CD14-positive monocyte (primary cell): ENCODE measurements at places on chromosomes 4 and X.

DNA sequence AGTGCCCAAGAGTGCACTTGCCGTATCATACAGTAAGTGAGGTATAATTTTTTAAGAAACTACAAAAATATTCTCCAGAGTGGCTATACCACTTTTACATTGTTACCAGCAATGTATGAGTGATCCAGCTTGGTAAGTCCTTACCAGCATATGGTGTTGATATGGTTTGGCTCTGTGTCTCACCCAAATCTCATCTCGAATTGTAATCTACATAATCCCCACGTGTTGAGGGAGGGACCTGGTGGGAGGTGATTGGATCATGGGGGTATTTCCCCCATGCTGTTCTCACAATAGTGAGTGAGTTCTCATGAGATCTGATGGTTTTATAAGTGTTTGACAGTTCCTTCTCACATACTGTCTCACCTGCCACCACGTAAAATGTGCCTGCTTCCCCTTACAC, 44.8 kb downstream of the RBMX start:
- no peak for DNase-seq

GRCh38 chr4:159046683-159047082, 56.2 kb upstream of the RAPGEF2 start:
- DNase-seq, result no peak

GRCh38 chrX:83510510-83511062, 2.5 kb downstream of the POU3F4 start:
- DNase-seq, result no peak

DNA sequence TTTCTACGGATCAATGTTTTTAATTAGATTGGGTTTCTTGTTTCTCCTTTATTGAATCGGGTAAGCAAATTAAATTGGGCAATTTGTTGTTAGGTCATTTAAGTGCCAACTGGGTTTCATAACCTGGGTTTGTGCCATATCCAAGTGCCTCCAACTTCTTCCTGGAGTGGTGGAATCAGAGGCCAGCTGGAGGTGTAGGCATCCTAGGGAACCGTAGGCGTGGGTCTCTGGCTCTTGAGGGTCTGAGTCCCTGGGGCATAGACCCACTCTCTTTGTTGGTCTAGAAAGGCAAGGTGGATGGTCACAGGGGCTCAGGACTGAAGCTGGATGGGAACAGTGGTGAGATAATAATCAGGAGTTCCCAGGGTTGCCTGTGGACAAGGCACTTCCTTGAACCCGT, 18.3 kb downstream of the CNGA2 start:
- no peak for DNase-seq

GRCh38 chr4:57774171-57774570, 664.0 kb upstream of the IGFBP7 start:
- DNase-seq, result no peak

DNA sequence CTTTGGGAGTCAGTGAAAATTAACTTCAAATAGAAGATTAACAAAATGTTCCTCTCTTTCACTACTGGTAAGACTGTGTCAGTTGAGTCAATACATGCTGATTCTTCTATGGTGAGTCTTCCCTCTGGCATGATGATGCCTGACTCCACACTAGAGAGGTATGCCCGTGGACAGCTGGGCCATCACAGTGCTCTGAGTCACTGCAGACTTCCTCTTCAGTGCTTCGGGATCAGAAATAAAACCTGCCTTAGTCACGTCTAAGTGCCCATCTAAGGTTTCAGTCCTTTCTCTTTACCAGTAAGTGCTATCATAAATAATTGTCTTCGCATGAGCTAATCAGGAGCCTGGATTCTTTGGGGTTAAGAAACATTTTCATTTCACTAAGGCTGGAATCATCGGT, 1.6 kb upstream of the ASB5 start:
- DNase-seq, result no peak

DNA sequence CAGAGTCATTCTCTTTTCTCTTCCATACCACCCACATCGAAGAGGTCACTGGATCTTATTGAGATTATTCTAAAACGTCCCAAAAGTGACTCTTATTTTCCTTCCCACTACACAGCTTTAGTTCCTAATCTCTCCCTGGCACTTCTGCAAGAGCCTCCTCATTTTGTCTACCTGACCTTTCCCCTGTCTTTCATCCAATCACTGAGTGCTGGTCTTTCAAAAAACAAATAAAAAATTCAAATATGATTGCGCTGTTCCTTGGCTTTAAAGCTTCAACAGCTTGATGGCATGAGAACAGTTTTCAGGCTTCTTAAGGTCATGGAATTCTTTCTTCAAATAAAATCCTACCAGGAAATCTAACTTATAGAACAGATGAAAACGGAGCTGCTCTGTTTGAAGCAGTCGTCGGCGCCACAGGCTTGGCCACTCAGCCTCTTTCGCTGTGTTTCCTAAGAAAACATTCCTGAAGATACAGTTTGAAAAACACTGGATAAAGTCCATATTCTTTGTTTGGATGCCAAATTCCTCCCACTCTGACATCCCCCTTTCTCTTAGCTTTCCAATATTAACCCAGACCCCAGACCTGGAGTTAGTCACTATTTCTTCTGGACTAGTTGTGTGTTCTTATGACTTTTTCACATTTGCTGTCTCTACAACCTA, 12.5 kb downstream of the SYTL5 start:
- DNase-seq, result no peak

- no peak for DNase-seq
Measured at GRCh38 chr4:11698033-11698432, 269.3 kb upstream of the HS3ST1 start.

DNA sequence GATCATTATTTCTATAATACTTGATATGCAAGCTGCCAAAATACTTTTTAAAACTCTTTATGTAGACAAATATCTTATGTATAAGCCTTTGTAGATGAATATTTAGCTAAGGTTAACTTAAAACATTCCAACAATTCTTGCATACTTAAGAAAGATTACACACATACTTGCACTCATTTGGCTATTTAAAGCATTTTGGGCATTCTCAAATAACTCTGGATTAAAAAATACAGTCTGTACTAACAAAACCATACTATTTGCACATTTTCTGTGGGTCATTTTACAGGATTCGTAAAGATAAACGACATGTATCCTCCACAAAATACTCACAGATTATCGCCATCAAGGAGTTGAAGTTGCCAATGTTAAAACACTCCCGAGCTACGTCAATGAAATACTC, 26.5 kb downstream of the RASGEF1B start:
- DNase-seq, result no peak

DNA sequence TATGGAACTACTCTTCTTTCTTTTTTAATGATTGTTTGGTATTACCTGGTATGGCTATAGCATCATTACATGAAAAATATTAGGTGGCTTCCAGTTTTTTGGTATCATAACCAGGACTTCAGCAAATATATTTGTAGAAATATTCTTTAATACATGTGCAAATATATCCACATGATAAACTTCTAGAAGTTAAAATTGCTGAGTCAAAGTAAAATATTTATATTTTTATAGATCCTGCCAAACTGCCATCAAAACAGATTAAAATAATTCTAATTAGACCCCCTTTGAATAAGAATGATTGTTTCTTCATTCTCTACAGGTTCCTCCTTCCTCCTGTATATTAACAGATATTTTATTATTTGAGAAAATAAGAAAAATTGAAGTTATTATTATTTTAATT, 708.5 kb upstream of the INTU start:
- no peak for DNase-seq

DNA sequence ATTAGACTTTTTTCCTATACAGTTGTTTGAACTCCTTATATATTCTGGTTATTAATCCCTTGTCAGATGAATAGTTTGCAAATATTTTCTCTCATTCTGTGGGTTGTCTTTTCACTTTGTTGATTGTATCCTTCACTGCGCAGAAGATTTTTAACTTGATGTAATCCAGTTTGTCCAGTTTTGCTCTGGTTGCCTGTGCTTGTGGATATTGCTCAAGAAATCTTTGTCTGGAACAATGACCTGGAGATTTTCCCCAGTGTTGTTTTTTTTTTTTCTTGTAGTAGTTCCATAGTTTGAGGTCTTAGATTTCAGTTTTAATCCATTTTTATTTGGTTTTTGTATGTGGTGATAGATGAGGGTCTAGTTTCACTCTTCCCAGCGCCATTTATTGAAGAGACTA, 289.8 kb upstream of the SPOCK3 start:
- no peak for DNase-seq

GRCh38 chr4:145625677-145626622, 6.8 kb downstream of the MMAA start:
- DNase-seq, result no peak

DNA sequence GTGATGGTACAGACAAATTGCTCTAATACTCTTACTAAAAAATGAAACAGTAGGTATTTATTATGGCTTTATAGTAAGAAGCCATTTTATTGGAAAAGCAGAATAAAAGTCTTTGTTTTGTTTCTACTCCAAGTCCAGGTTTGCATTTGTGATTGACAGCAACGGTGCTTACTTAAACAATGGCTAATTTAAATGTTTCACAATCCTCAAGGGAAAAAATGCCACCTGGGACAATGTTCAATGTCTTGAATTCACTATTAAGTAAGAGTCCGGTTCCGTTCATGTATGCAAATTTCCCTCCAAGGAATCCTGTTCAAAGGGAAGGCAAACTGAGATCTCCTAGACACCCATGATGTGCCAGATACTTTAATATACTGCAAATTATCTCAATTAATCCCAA, 123.6 kb downstream of the RBM47 start:
- DNase-seq, result no peak

DNA sequence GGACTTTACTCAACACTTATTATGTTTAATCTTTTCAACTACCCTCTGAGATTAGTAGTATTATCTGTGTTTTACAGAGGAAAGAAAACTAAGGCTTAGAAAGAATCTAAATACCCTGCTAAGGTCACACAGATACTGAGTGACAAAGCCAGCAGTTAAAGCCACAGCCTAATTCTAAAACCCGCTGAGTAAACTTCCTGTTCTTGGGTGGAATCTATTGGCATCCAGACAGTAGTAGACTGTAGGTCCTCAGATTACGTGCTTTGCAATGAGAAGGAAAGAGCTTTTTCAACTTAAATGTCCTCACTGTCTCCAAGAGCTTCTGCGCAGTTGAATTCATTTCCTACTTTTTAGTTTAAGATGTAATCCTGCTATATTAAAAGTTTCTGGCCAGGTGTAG, 126.0 kb downstream of the TENM3 start:
- no peak for DNase-seq

- DNase-seq, result no peak
Measured at GRCh38 chr4:8838296-8838960, 33.2 kb downstream of the HMX1 start.

DNA sequence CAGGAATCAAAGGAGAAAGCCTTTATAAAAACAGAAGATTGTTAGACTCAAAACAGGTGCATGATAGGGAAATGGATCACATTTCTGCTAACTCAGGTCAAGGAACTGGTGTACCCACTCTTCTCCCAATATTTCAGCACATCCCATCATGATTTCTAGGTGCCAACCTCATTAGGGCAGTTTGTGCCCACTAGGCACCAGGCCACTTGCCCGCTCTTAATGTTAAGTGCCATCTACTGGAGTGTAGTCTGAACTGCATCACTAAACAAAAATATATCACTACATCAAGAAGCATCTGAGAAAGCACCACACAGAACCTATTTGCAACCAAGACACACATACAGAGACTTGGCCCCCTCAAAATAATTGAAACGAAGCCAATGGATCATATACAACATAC, 140.4 kb upstream of the GRID2 start:
- no peak for DNase-seq

- DNase-seq, result peak; percentile 75
Measured at GRCh38 chr4:99816545-99817308, at the start of gene DAPP1. TSS of gene DAPP1 (plus strand) at chr4:99816827. CDS start at chr4:99816914, 87 bp downstream.

DNA sequence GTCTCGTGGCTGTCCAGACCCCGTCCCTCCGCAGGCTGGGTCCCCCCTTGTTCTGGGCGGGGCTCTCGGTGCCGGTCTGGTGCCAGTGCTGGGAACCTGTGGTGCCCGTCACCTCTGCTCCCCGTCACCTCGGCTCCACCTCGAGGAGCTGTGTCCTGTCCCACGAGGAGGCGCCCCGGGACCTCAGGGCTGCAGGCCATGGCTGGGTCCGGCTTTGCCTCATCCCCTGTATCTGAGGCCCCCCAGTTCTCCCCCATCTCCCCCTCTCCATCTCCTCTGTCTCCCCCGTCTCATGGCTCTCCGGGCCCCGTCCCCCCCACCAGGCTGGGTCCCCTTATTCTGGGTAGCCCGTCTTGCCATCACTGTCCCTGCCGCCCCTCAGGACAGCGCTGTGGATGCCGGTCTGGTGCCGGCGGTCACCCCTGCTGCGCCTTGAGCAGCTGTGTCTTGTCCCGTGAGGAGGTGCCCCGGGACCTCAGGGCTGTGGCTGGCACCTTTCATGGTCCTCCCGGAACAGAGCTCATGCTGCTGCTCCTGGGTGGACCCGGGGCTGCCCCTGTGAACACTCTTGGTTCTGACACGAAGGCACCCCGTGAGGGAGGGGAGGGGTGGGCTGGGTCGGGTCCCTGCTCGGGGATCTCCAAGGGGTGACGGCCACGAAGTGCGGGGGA, 13.4 kb upstream of the GTPBP6 start:
- no peak for DNase-seq

- DNase-seq, result peak; percentile 83
Measured at GRCh38 chrX:11759461-11760311, 1.6 kb downstream of the MSL3 start.

DNA sequence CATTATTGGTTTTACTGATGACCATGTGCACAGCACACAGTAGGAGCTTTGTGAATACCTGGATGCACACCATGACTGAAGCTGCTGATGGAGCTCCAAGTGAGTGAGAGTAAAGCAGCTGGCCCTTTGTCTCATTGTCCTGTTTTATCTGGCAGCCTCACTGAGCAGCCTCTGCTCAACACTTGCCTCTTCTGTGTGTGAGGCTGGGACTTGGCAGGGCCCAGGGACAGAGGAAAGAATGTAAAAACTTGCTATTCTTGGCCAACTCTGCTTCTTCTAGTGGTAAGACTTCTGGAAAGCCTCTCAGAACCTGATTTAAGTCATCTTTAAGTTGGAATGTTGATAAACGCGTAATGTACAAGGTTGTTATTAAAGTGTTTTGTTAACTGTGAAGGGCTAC, 61.4 kb downstream of the BEX1 start:
- no peak for DNase-seq

DNA sequence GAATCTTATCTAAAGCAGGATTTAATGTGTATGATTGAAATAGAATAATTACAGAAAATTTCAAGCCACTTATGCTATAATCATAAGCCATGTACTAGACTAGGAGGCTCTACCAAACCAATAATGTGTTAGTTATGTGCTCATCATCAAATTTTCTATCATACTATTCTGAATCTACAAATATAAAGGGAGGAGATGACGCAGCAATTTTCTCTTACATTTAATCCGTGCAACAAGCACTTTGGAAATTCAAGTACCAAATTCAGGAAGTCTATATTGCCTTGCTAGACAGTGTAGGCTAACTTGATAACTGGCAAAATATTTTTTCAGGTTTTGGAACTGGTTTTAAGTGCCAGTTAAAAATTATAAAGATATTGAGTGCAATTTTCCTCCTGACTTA, 283.5 kb downstream of the C4orf33 start:
- DNase-seq, result no peak

DNA sequence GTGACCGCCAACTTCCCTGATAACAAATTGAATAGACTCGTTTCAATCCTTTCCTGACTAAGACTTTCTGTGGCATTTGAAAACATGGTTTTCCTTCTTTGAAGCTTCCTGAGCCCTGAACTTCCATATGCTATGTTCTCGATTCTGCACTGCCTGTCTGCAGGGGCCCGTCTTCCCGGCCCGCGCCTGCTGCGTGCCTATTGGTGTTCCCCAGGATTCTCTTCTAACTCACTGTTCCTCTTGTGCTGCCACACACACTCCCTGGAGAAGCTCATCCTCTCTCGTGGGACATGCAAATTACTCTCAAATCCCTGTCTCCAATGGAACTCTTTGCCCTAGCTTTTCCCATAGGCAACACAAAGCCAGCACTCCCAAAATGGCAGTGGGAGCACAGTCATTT, 262.9 kb upstream of the GATB start:
- DNase-seq, result no peak
